Activated CD4-positive, alpha-beta T cell treated with anti-CD3 and anti-CD28 coated beads, Interleukin-2, amount 50 U/mL, for 4 hours (primary cell): ENCODE measurements at places on chromosomes 2 and 18.

DNA sequence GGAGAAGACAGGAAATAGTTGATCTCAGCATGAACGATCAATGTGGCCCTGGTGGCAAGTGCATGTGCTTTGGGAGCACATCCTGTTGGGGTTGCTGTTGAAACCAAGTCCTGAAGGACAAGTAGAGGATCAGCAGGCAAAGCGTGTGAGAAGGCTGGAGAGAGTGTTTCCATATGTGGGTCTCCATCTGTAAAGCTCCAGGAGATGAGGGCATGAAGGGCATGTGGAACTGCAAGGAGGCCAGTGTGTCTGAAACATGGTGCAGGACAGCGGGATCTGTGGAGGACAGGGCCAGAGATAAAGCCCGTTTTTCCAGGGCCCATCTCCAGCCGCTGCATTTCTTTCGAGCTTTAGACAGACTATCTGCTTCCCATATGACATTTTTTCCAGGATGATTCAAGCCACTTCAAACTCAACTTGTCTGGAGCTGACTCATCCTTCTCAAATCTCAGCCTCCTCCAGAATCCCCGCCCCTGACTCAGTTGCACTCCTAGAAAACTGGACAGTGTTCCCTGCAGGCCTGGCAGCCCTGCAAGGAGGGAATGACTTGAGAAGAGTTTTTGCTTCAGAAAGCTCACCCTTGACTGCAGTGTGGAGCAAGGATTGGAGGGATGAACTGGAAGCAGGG lies 226.1 kb downstream of the VAPA start:
- no peak for DNase-seq

DNA sequence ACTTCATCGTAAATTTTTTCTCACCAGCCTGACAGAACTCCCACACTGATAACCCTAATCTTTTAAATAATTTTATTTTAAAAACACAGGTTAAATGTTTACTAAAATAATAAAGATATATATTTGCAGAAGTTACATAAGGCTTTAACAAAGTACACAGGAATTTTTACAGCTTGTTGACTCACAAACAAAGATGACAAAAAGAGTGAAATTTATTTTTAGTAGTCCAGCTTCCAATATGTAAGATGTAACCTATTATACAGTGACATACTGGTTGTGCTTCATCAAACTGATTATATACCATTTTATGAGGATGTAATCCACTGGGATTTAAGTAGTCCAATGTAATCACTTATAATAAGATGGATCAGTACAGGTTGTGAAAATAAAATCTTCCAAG lies 348.9 kb upstream of the SLC39A10 start:
- no peak for DNase-seq

GRCh38 chr2:195633974-195634373 lies 23.1 kb upstream of the SLC39A10 start:
- no peak for DNase-seq

DNA sequence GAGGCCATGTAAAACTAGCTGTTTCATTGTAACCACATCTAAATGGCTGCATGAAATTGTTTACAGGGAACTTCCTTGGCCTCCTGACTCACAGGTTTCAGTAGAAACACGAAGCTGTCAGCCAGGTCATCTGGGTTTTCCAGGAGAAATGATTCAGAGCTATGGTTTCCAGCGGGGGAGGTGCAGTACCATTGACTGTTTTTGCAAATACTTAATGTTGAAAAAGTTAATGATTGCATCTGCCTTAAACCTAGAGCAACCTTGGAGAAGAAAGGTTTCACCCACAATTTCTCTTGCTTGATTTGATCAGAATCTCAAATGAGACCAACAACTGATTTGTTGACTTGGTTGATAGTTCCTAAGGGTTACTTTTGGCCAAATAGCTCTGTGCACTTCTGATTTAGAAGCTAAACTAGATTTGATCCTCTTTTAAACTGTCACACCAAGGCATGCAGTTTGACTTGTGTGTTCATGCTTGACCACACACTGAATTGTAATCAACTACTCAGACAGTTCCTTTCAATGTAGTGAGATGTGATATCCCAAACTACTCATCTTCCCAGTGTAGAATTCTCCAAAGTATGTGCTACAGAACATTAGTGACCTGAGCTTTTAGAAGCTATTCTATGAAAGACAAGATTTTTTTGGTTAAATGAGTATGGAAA lies 193.5 kb upstream of the CHST9 start:
- DNase-seq: no peak

DNA sequence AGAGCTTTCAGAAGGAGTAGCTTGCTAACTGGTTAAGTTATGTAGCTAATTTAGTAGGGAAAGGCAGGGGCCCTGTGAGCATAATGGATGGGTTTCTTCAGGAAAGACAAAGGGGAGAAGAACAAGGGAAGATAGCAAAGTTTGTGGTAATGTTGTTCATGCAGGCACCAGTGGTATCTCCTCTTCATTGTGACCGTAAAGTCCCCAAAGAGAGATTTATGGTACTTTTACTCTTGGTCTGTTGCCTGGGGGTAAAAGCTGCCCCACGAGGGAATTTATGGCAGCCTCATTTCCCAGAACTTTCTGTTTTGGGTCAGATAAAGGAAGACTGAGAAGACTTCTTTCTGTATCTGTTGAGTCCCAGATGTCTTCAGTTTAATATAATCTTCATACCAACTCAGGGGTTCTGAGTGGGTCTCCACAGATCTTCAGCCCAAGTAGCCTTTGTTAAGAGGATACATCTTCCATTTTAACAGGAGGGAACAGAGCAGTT lies 27.5 kb downstream of the MALT1 start:
- no peak for DNase-seq

GRCh38 chr2:107088156-107088555 lies 202.2 kb upstream of the ST6GAL2 start:
- no peak for DNase-seq

DNA sequence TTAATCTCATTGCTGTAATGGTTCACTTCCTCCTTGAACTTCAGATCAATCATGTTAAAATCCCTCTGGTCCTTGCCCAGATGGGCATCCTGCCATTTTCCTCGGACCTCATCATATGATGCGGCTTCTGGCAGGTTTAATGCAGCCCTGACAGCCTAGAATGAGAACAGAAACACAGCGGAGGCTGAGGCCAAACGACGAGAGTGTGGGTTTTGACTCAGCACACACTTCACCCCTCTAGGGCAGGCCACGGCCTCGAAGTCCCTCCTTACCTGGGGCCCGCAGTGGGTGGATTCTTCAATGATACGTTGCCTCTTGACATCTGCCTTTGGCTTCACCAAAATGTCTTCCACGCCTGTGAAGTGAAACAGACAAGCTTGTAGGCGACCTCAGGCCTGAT lies 56.8 kb downstream of the POLR1A start:
- DNase-seq: no peak

DNA sequence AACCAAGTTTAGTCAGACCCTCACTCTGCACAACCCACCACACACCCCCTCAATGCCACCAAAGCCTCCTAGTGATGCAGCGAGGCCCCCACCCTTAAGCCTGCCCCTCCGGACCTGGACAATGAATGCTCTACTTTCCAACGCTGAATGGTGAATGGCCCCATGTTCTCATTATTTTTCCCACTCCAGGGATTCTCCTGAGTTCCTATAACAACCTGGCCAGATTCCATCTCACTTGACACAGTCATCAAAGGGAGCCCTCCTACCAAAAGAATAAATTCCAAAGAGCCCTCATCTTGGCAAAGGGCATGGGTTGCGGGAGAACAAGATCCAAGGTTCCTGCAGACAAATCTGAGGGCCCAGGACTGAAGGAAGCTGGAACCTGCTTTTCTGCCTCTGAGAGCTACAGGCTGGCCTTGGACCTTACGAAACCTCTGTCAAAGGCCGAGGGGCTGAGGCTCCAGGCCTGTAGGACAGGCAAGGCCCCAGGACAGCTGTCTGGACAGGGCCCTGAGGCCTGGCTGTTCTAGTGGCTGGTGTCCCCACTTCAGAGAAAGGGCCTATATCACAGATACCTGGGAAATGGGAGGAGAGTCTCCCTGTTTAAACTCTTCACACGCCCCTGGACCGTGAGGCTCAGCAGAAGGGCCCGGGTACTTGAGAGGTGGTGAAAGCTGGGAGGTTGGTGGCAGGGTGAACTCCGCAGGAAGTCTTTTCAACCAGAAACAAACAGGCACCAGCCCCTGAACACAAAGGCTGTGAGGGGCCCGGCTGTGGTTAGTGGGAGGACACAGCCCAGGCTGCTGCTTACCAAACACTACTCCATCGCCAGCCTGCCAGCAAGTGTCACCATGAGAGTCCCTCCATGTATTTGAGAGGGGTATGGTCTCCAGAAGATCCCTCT lies 27.3 kb downstream of the SFXN5 start:
- no peak for DNase-seq

DNA sequence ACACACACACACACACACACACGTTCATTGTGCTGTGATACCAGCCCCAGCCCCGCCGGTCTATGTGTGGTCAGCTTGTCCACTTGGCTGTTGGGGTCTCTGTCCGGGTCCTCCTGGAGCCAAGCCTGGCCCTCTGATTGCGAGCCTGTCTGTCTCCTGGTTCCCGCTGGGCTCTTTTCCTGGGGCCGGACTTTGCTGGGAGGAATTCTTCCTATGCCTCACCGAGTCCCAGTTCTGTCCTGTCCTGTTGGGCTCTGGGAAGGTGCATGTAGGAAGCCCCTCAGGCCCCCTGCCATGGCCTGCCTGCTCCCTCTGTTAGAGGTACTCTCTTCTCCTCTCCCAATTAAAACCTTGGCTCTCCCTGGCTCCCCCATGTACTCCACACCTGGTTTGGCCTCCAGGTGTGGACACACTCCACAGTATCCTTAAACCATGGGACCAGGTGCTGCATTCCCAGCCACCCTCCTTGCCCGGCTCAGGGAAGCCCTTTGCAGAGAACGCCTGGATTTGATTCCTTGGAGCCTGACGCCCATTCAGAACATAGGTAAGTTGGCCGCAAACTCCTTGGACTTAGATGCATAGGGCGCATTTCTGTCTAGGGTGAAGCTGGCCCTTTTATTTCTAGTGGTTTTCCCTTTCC lies 42.3 kb downstream of the CABLES1 start:
- DNase-seq: no peak

GRCh38 chr18:49837889-49838288 lies 24.6 kb upstream of the ACAA2 start:
- DNase-seq: no peak

- DNase-seq: no peak
Observed at GRCh38 chr2:179297927-179298326, 33.3 kb upstream of the SESTD1 start.

- no peak for DNase-seq
Observed at GRCh38 chr2:47696478-47696831, 86.5 kb upstream of the MSH6 start.

GRCh38 chr18:10090668-10091067 lies 176.9 kb downstream of the VAPA start:
- no peak for DNase-seq

- DNase-seq: no peak
Observed at GRCh38 chr2:203909261-203909967, 27.1 kb upstream of the ICOS start.

- no peak for DNase-seq
Observed at GRCh38 chr2:227186751-227187150, 22.3 kb downstream of the COL4A3 start.

DNA sequence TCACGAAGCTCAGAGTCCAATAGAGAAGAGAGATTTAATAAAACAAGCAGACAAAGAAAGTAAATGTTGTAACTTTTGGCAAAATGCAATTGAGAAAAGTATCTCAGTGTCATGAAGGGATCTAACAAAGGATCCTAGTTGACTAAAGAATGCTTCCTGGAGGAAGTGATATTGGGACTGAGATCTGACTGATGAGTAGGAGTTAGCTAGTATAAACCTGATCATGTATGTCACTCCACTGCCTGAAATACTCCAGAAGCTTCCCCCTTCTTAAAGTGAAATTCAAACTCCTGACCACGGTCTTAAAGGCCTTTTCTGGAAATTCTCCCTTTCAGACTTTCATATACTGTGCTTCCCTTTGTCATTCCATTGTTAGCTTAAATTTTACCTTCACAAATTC lies 1102.4 kb upstream of the ZEB2 start:
- no peak for DNase-seq

- DNase-seq: no peak
Observed at GRCh38 chr2:216469661-216470060, 29.0 kb upstream of the RPL37A start.

- DNase-seq: no peak
Observed at GRCh38 chr2:28025123-28025522, 134.6 kb downstream of the BABAM2 start.

GRCh38 chr2:17791121-17791816 lies 25.0 kb upstream of the MSGN1 start:
- DNase-seq: no peak

DNA sequence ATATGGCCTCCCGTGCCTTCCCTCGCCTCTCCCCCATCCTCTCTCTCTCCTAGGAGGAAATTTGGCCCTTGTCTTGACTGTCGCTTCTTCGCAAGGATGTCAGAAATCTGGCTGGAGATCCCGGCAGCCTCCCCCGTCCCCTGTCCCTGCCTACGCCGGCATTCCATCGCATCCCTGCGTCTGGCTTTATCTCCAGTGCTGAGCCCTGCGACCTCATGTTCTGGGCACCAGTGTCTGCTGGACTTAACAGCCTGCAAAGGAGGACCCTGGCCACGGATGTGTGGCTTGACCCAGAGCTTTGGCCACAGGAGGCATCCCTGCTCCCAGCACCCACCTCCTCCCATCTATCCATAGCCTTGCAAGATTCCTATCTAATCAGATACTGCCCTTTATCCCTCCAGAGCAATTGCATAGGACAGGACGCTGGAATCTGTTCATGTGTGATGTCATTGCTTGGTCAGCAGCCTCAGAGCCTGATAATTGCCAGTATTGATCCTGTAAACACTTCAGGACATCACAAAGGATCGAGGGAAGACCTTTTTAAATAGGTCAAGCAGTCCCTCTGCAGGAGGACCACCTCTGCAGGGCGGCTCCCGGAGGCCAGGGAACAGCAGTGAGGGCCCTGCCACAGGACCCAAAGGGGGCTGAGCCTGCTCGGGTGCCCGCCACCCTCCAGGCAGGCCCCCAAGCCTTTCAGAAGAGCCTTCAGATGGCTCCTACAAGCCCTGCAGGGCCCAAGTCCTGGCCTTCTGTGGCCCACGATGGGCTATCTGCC lies 168.2 kb downstream of the TWIST2 start:
- no peak for DNase-seq

DNA sequence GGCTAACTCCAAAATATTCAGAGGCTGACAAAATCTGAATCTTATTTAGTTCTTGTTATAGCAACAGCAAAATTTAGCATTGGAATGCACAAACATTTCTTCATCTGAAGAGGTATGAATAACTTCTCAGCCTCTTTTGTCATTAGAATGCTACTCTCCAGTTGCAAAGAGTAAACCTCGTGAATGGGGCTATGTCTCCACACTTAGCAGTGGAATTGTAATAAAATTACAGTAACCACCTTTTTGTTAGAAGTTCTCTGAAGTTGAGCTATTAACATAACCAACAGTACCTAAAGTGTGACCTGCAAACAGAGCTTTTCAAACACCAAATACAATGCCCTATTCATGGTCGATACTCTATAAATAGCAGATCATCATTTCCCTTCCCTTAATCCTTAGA lies 50.2 kb upstream of the GALNT3 start:
- DNase-seq: no peak
